ENCODE measurements at places on chromosomes 11 and 22. TPM values are rescaled to one million over a fixed set of nuclear protein-coding genes. Genes with fewer than 3 reads are reported as not detected.

DNA sequence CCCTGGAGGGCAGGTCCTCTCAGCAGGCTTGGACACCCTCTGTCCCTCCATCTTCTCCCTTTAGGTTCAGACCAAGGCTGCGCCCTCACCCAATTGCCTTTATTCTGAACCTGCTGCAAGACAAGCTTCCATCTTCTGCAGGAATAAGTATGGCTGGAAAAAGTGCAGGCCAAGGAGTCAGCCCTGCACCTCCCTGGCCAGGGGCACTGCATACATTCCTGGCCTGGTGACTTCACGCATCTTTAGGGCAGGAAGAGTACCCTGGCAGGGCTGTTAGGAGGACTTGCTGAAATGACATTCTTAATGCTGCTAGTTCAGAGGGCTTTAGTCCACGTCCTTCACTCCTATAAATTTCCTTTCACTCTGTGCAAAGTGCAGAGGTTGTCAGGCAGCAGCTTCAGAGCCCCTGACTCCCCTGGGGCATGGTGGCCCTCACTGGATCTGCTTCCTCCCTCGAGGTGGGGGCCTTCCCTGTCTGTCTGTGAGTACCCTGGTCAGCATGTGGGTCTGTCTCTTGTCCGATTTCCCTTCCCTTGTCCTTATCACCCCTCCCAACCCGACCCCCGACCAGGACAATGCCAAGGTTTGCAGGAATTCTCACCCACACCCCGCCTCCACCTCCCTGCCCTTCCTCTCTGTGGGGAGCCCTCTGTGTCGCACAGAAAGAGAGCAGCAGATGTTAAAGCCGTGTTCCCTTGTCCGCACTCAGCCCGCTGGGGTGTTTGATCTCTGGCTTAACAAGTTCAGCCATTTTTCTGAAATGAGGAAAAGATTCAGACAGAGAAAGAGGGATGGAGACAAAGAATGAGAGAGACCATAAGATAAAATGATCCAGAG lies 124.5 kb upstream of the SYT13 start:
- H3K4me3 ChIP-seq = no peak overlapping the region
- H3K27ac ChIP-seq = no peak overlapping the region
- H3K4me1 ChIP-seq = no peaks in the 10 kb centered on the region
- no peak for DNase-seq
- no peaks in the 10 kb centered on the region for H3K36me3 ChIP-seq

GRCh38 chr11:86034710-86035109 lies 34.2 kb downstream of the PICALM start:
- peaks cover 18% of the 10 kb centered on the region for H3K4me1 ChIP-seq
- DNase-seq = no peak
- no peak overlapping the region for H3K27ac ChIP-seq
- peaks cover 4% of the 10 kb centered on the region for H3K36me3 ChIP-seq
- no peaks in the 10 kb centered on the region for H3K27me3 ChIP-seq

- peaks cover 13% of the 10 kb centered on the region for H3K4me1 ChIP-seq
- H3K27ac ChIP-seq = no peak overlapping the region
- H3K27me3 ChIP-seq = no peaks in the 10 kb centered on the region
- peak; percentile 43 for DNase-seq
- no peak overlapping the region for H3K4me3 ChIP-seq
These were observed 8.9 kb downstream of the IMMP1L start for GRCh38 chr11:31500560-31500959.

Gene ELMOD1
- total RNA-seq = not detected

GRCh38 chr11:70751142-70751734 lies 352.9 kb downstream of the CTTN start:
- no peaks in the 10 kb centered on the region for H3K36me3 ChIP-seq
- peaks cover under 1% of the 10 kb centered on the region for H3K27me3 ChIP-seq
- no peak overlapping the region for H3K4me3 ChIP-seq
- no peaks in the 10 kb centered on the region for H3K4me1 ChIP-seq
- no peak overlapping the region for H3K27ac ChIP-seq

DNA sequence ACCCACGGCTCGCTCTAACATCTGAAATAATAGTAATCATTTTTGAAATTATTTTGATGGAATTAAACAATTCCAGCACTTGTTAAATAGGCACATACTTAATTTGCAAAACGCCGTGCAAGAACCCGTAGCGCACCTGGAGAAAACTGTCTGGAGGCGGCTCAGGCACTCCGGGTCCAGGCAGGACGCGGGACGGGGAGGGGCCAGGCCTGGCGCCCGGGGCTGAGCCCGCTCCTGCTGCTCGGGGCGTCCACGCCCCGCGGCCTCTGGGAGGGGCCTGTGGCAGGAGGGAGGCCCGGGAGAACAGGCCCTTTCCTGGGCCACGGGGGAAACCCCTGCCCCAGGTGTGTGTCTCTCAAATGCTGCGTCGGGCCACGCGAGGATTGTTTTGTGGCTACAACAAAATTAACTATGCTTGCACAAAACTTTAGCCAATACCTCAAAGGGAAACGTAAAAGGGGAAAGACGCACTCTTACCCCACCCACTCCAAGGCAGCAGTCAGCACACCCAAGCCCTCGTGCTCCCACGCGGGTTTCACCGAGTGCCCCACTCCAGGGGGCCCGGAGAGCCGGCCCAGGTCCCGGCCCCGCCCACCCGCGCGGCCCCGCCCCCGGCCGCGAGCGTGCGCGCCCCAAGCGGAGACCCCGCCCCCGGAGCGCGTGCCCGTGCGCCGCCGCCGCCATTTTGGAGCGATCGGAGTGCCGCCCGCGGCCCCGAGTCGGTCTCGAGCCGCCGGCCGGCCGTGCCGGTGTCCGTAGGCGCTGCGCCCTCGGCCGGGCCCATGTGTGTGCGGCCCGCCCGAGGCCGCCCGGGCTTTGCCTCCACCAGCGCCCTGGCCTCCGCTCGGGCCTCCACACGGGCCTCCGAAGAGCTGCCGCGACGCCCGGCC lies at the start of gene PPP6R2:
Gene PPP6R2 (plus strand): TSS at position 677 of the 890 bp plus-strand sequence. CDS start 50,582 bp downstream, outside the sequence.
- no peaks in the 10 kb centered on the region for H3K27me3 ChIP-seq
- DNase-seq = peak; percentile 85
- peaks cover 3% of the 10 kb centered on the region for H3K4me1 ChIP-seq
- peak within 1 kb of the TSS; percentile 94 for H3K27ac ChIP-seq
- H3K36me3 ChIP-seq = peaks cover 1% of the 10 kb centered on the region

Gene SAA1
- total RNA-seq = 0.63 TPM

DNA sequence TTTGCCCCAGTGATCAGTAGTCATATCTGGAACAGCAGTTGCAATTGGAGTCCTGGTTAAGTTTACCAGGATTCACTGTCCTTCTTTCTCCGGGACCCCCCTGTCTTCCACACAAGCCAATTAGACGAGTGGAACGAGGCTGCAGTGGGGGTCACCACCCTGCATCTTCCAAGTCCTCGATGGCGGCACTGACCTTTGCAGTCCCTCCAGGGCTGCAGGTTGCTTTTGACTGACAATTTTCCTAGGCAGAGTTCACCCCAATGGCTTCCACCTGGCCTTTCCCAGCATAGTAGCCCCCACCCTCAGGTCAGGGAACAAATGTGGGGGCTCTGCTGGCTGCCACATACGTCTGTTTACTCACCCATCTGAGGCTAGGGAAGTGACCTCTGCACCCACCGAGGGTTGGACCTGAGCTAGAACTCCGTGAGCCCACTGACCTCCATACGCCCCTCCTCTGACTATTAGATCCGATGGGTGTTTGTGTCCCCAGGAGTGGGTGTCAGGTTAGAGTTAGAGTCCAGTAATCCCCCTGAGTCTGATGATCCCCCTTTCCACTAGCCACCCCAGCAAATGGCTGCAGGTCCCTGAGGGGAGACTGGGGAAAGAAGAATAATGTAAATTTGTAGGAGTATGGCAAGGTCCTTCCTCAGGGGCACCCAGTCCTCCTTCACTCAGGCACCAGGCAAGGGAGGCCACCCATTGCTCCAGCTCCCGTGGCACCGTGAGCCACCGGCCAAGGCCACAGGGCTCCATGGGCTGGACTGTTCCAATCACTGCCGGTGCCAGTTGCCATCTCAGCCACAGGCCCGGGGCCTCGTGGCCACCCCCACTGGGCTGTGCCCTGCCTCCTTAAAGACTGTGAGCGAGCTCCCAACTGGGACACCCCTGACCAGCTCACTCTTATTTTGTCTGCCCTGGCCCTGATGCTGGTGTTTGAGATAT lies 5.5 kb downstream of the C11orf21 start:
- H3K4me3 ChIP-seq = no peak overlapping the region
- no peak overlapping the region for H3K27ac ChIP-seq
- H3K36me3 ChIP-seq = no peaks in the 10 kb centered on the region
- H3K27me3 ChIP-seq = no peaks in the 10 kb centered on the region

- H3K27ac ChIP-seq = no peak overlapping the region
- no peaks in the 10 kb centered on the region for H3K27me3 ChIP-seq
- H3K4me3 ChIP-seq = no peak overlapping the region
- no peaks in the 10 kb centered on the region for H3K4me1 ChIP-seq
- H3K36me3 ChIP-seq = no peaks in the 10 kb centered on the region
These were observed 906.9 kb downstream of the BRD1 start for GRCh38 chr22:48920776-48921241.

GRCh38 chr11:75161506-75162095 lies 10.7 kb downstream of the SLCO2B1 start:
- H3K27me3 ChIP-seq = no peaks in the 10 kb centered on the region
- no peak overlapping the region for H3K27ac ChIP-seq
- no peak overlapping the region for H3K4me3 ChIP-seq
- H3K36me3 ChIP-seq = no peaks in the 10 kb centered on the region
- no peaks in the 10 kb centered on the region for H3K4me1 ChIP-seq

- H3K4me1 ChIP-seq = no peaks in the 10 kb centered on the region
- peaks cover 14% of the 10 kb centered on the region for H3K27me3 ChIP-seq
These were observed 265.7 kb downstream of the BRD1 start for GRCh38 chr22:49561976-49562375.

GRCh38 chr11:126969865-126970479 lies 30.6 kb downstream of the KIRREL3 start:
- H3K27me3 ChIP-seq = peaks cover 48% of the 10 kb centered on the region
- no peak overlapping the region for H3K4me3 ChIP-seq
- no peaks in the 10 kb centered on the region for H3K4me1 ChIP-seq
- no peaks in the 10 kb centered on the region for H3K36me3 ChIP-seq

DNA sequence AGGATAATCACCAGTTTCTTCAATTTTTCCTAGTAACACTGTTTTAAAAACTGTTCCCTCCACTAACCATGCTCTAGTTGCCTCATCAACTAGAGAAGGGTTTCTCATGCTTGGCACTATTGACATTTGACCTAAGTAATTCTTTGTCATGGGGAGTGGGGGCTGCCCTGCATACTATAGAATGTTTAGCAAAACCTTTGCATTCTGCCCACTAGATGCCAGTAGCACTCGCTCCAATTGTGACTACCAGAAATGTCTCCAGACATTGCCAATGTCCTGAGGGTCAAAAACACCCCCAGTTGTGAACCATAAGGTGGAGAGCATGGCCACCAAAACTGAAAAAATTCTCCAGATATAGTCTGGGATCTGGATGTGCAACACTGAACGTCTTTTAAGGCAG lies 27.6 kb upstream of the BMAL1 start:
- DNase-seq = no peak
- H3K27ac ChIP-seq = no peak overlapping the region
- no peaks in the 10 kb centered on the region for H3K4me1 ChIP-seq
- H3K36me3 ChIP-seq = no peaks in the 10 kb centered on the region

Gene FAM118A
- total RNA-seq = 58.3 TPM

DNA sequence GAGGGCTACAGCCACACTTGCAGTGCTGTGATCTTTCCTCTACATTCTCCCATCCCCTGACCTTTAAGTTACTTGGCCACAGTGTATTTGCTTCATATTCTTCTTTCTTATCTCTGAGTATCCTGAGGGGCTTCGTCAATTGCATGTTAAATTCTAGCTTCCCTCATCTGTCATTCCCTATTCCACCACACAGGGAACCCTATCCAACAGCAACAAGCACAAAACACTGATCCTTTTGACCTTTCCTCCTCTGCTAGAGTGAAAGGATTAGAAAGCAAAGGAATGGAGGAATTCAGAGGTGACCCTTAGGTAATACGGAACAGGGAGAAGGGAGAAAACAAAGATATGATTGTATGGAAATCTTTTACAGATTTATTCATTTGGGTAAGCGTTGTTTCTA lies 1061.7 kb upstream of the TENM4 start:
- no peak overlapping the region for H3K27ac ChIP-seq
- no peaks in the 10 kb centered on the region for H3K36me3 ChIP-seq
- H3K4me1 ChIP-seq = no peaks in the 10 kb centered on the region
- H3K4me3 ChIP-seq = no peak overlapping the region
- DNase-seq = no peak
- no peaks in the 10 kb centered on the region for H3K27me3 ChIP-seq

Gene CTSF
- total RNA-seq = 3.7 TPM

GRCh38 chr11:64765291-64765850 lies 5.6 kb upstream of the PYGM start:
- no peak overlapping the region for H3K27ac ChIP-seq
- peaks cover 37% of the 10 kb centered on the region for H3K4me1 ChIP-seq
- peaks cover 80% of the 10 kb centered on the region for H3K36me3 ChIP-seq
- no peak for DNase-seq
- H3K4me3 ChIP-seq = no peak overlapping the region
- no peaks in the 10 kb centered on the region for H3K27me3 ChIP-seq

Gene PNPLA3
- 11.8 TPM for total RNA-seq

DNA sequence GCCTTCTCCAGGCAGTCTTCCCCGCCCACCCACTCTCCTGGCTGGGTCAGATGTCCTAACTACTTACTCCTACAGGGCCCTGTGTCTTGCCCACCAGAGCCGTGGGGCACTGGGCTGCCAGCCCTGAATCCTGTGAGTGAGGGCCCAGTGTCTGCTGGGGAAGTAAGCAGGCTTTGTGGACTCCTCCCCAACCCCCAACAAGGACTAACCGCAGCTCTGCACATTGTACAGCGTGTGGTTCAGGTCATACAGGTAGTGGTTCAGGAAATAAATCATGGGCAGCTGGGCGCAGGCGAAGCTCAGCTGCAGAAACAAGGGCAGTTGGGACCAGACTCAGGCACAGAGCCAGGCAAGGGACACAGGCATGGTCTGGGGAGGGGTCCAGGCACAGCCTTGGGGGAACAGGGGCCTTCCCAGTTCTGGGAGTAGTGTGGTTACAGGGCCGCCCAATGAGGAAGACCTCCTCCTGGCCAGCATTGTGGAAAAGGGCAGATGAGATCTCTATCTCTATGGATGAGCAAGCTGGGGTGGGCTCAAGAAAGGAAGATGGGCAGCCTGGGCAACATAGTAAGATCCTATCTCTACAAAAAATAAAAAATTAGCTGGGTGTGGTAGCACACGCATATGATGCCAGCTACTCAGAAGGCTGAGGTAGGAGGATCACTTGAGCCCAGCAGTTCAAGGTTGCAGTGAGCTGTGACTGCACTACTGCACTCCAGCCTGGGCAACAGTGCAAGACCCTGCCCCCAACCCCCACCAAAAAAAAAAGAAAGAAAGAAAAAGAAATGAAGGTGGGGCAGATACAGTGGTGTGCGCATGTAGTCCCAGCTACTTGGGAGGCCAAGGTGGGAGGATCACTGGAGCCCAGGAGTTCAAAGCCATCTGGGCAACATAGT lies 5.5 kb downstream of the UNC93B1 start:
- no peaks in the 10 kb centered on the region for H3K4me1 ChIP-seq
- DNase-seq = no peak
- no peak overlapping the region for H3K4me3 ChIP-seq
- H3K36me3 ChIP-seq = no peaks in the 10 kb centered on the region
- H3K27ac ChIP-seq = no peak overlapping the region
- H3K27me3 ChIP-seq = no peaks in the 10 kb centered on the region

GRCh38 chr11:19957294-19957943 lies 202.9 kb downstream of the DBX1 start:
- H3K36me3 ChIP-seq = no peaks in the 10 kb centered on the region
- peaks cover 6% of the 10 kb centered on the region for H3K27me3 ChIP-seq
- DNase-seq = no peak
- H3K4me1 ChIP-seq = no peaks in the 10 kb centered on the region
